Caco-2 (cell line): ENCODE measurements at places on chromosomes 5 and 9. TPM values are rescaled to one million over a fixed set of nuclear protein-coding genes. Genes with fewer than 3 reads are reported as not detected.

DNA sequence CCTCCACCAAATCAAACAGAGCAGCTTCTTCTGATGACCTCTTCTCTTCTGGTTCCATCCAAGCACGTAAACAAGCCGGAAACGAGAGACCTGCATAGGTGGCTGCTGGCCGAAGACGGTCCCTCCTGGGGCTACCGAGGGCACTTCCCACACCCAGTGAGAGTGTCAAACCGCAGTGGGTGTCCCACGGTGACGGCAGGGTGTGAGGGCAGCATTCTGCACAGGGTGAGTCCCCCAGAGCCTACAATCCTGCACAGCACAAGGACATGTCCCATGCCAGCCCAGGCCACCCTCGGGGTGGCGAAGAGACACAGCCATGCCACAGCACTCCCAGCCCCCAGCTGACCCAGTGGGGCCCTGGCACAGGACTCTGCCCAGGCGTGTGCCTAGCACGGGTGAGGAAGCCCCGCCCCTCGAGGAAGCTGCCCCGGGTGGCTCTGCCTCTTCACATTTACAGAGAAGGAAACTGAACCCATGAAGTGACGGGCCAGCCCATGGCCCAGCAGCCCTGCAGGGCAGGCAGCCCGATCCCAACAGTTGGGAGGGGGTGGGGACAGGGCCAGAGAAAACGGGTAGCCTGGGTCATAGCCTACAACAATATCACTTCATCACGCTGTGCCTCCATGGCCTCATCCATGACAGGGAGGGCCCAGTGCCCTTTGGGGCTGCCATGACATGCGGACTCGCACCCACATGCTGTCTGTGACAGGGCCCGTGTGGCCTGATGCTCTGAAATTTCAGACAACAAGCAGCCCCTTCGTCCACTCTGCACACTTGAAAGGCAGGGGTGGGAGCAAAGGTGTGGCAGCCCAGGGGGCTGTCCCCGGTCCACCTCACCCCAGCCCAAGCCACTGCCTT is 43.2 kb downstream of the SEMA4D start:
- no peak overlapping the region for H3K4me3 ChIP-seq
- H3K4me1 ChIP-seq = no peaks in the 10 kb centered on the region
- DNase-seq = no peak
- H3K27me3 ChIP-seq = no peaks in the 10 kb centered on the region

GRCh38 chr5:4642525-4642924 is 497.6 kb upstream of the ADAMTS16 start:
- H3K4me3 ChIP-seq = no peak overlapping the region
- no peaks in the 10 kb centered on the region for H3K4me1 ChIP-seq
- no peak for DNase-seq
- H3K27ac ChIP-seq = no peak overlapping the region

DNA sequence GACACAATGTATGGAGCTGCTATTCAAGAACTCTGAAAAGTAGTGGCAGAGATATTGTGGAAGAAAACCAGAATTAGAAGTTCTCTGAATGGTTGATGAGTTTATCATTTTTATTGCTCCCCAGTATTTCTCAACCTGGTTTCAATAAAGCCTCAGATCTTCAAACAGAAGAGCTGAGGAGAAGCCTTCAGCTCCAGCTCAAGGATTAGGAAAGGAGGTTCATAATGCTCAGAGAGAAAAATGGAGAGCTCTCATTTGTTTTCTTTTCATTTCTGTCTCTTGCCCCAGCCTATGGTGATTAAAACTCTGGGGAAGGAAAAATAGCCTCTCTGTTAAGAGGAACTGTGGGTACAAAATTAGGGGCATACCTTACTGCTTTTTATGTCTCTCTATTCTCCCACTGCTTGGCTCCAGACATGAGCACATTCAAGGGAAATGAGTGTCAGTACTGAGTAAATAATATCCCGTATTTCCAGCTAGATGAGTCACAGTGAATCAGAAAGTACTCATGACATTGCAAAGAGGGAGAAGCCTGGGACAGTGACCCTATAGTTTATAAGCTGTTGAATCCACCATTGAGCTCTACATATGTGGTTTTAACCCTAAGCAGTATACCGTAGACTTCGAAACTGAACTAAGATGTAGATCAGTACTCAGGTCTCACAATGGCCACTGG is 138.1 kb downstream of the EMB start:
- no peaks in the 10 kb centered on the region for H3K36me3 ChIP-seq
- no peaks in the 10 kb centered on the region for H3K4me1 ChIP-seq
- no peak for DNase-seq
- no peak overlapping the region for H3K4me3 ChIP-seq
- no peaks in the 10 kb centered on the region for H3K27me3 ChIP-seq

DNA sequence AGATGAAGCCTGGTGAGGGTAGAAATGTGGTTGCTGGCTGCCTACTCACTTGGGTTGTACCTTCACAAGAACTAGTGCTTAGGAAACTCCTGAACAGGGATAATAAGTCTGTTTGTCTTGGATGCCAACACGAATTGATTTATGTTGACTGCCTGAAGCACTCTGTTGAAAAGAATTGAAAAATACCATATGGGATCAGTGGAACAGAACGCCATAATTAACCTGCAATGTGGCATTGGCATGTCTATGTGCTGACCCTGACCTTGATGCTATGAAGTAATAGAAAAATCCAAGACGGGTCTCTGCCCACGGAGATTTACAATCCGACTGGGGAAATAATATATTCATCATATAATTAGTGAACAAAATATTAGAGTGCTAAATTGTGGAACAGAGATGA is 10.5 kb downstream of the LIX1 start:
- H3K27ac ChIP-seq = no peak overlapping the region
- no peaks in the 10 kb centered on the region for H3K4me1 ChIP-seq
- DNase-seq = no peak
- H3K36me3 ChIP-seq = no peaks in the 10 kb centered on the region

DNA sequence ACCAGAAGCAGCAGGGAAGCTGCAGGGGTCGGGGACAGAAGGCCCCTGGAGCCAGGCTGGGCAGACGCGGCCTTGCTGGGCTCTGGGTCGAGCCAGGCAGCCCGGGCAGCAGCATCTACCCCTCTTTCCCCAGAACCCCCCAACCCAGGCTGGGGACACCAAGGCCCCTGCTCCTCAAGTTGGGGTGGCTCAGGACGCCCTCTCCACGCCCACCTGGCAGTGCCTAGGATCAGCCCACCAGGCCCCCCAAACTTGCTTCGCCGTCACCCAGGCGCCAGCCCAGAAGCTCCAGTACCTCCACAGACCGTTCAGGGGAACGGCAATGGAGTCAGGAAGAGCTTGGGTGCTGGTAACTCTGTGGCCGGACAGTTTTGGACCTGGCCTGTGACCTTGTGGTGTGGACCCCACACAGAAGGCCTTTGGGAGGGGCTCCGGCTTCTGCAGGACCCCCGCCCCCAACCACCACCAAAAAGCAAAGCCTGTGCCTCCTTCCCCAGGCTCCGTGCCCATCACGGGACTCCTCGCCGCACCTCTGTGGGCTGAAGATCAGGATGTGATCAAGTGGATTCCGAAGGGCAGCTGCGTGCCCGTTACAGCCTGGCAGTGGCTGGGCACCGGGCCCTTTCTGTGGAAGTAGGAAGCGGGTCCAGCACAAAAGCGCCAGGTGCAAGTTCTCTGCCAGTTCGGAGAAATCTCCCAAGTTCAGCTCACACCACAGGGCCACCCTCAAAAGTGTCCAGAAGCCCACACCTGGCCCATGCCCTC is 2.1 kb downstream of the SLC12A7 start:
- DNase-seq = no peak
- peaks cover 43% of the 10 kb centered on the region for H3K4me1 ChIP-seq
- H3K36me3 ChIP-seq = no peaks in the 10 kb centered on the region
- H3K27ac ChIP-seq = no peak overlapping the region
- no peaks in the 10 kb centered on the region for H3K27me3 ChIP-seq
- no peak overlapping the region for H3K4me3 ChIP-seq

DNA sequence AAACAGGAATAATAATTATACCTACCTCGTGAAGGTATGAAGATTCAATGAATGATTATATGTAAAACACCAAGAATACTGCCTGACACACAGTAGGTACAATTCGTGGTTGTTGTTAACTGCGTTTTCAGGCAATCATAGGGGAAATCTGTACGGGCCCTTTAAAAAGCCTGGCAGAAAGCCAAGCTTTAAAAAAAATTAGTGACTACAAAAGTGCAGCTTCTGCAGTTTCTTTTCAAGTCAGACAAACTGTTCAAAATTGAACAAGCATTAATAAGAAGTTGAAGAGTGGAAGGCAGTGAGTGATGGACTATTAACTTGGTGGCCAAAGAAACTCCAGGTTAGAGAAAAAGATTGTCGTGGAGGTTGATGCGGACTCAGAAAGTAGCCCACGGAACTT is 85.9 kb upstream of the TRIO start:
- H3K4me1 ChIP-seq = no peaks in the 10 kb centered on the region
- no peak for DNase-seq
- no peaks in the 10 kb centered on the region for H3K36me3 ChIP-seq
- no peaks in the 10 kb centered on the region for H3K27me3 ChIP-seq
- no peak overlapping the region for H3K4me3 ChIP-seq

DNA sequence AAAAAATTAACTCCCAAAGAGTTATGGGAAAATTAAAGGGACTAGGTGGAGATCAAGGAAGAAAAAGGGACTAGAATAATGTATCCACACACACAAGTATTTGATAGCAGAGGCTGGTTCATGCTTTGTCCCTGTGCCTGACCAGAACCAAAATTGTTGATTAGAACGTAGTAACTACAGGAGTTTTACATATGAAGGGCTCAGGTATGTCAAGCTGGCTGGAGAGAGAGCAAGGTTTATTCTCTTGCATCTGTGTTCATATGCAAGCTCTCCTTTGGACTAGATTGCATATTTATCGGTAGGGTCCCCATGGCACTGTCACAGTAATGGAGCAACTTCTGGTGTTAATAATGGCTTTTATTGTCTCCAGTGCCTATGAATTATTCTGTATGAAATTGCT is 239.9 kb upstream of the TRPM3 start:
- H3K27me3 ChIP-seq = no peaks in the 10 kb centered on the region
- DNase-seq = no peak
- H3K36me3 ChIP-seq = no peaks in the 10 kb centered on the region
- no peaks in the 10 kb centered on the region for H3K4me1 ChIP-seq

DNA sequence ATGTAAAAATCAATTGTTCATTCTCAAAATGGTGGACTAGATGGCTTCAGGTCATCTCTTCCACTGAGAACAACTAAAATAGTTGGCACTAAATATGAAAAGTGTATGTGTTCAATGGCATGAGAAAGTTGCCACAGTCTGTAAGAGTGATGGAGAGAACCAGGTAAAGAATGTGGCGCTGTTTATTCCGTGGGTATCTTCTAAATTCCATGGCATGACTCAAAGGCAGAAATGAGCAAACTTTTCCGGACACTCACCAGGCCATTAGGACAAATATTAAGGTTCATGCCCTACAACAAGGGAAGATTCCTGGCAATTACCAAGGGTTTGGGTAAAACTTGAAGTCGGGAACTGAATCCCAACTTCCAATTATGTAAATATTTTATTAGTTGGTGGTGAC is 825.4 kb upstream of the CDH6 start:
- H3K4me3 ChIP-seq = no peak overlapping the region
- no peaks in the 10 kb centered on the region for H3K36me3 ChIP-seq
- H3K27me3 ChIP-seq = no peaks in the 10 kb centered on the region

DNA sequence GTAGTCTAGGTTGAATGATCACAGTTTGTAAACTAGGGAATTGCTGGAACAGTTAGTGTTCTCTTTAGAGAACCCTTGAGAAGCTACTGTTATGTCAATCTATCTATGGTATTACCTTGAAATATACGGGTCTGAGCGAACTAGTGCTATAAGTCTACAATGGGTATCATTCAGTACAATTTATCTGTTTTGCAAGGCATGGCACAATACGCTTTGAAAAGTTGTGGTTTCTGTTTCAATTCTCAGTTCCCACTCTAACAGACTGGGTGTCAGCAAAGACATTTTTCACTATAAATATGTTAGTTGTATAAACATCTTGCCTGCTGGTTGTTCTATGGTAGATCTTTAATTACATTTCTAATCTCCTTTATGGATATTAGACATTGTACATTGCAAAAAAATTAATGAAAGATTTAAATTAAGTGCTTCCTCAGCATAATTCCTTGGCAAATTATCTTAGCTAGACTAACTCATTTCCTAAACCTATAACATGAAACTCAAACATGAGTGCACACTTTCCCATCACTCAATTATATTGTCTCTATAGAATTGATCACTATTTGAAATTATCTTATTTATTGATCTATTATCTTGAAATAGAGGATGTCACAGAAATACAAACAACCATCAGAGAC is 24.9 kb upstream of the SLCO6A1 start:
- no peaks in the 10 kb centered on the region for H3K4me1 ChIP-seq
- no peak for DNase-seq
- no peaks in the 10 kb centered on the region for H3K27me3 ChIP-seq

- H3K4me1 ChIP-seq = no peaks in the 10 kb centered on the region
- no peak for DNase-seq
- no peaks in the 10 kb centered on the region for H3K36me3 ChIP-seq
Measured at GRCh38 chr5:145499483-145499882, 335.7 kb downstream of the PRELID2 start.

- no peaks in the 10 kb centered on the region for H3K27me3 ChIP-seq
- no peak for DNase-seq
- no peak overlapping the region for H3K4me3 ChIP-seq
- H3K4me1 ChIP-seq = no peaks in the 10 kb centered on the region
- no peaks in the 10 kb centered on the region for H3K36me3 ChIP-seq
Measured at GRCh38 chr9:130995086-130996011, 13.6 kb upstream of the LAMC3 start.

- H3K36me3 ChIP-seq = no peaks in the 10 kb centered on the region
- no peak for DNase-seq
- no peaks in the 10 kb centered on the region for H3K4me1 ChIP-seq
- no peaks in the 10 kb centered on the region for H3K27me3 ChIP-seq
- H3K4me3 ChIP-seq = no peak overlapping the region
- no peak overlapping the region for H3K27ac ChIP-seq
Measured at GRCh38 chr9:107155244-107155817, 127.7 kb upstream of the RAD23B start.

GRCh38 chr5:137304226-137304874 is 194.8 kb downstream of the SPOCK1 start:
- DNase-seq = no peak
- no peaks in the 10 kb centered on the region for H3K4me1 ChIP-seq
- no peak overlapping the region for H3K27ac ChIP-seq
- no peaks in the 10 kb centered on the region for H3K27me3 ChIP-seq
- no peak overlapping the region for H3K4me3 ChIP-seq

DNA sequence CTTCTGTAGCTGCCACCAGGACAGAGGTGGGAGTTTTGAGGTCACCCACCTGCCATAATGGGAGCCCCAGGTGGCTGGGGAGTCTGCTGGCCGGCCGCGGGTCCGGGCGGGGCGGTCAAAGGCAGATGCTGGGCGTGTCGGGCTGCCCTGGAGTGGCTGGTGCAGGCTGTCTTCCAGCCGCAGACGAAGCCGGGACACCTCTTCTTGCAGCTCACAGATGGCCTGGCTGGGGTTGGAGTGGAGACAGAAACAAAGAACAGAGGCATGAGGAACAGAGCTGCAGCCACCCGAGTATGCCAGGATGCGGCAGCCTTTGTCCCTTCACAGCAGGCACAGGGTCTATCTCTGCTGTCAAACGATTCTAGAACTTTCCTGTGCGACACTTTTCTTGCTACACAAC is 18.0 kb downstream of the ORM2 start:
- peaks cover 2% of the 10 kb centered on the region; the same call in 1 of the 2 replicates for H3K36me3 ChIP-seq
- H3K27me3 ChIP-seq = no peaks in the 10 kb centered on the region
- peaks cover 17% of the 10 kb centered on the region for H3K4me1 ChIP-seq
- DNase-seq = no peak
- H3K4me3 ChIP-seq = no peak overlapping the region

Gene PCDHA1
- total RNA-seq = 0.07 TPM in 1 of 2 replicates, not detected in the other

Gene PDE8B
- 0.86 and 1.9 TPM in 2 replicates for total RNA-seq

Gene FOXD4L3
- 0.23 TPM in 1 of 2 replicates, not detected in the other for total RNA-seq

Gene UBE2R2
- 48.1 and 52.3 TPM in 2 replicates for total RNA-seq

Gene NPR3
- total RNA-seq = 0.11 and 0.23 TPM in 2 replicates

Gene C9
- total RNA-seq = 0.39 and 0.41 TPM in 2 replicates

Gene MYORG
- total RNA-seq = 33.4 and 37.3 TPM in 2 replicates

Gene MARCOL
- not detected in 2 replicates for total RNA-seq
